GM18507 (cell line): ENCODE measurements at places on chromosomes 2 and 18.

- no peak for DNase-seq
Measured at GRCh38 chr2:144990661-144991060, 470.7 kb upstream of the ZEB2 start.

DNA sequence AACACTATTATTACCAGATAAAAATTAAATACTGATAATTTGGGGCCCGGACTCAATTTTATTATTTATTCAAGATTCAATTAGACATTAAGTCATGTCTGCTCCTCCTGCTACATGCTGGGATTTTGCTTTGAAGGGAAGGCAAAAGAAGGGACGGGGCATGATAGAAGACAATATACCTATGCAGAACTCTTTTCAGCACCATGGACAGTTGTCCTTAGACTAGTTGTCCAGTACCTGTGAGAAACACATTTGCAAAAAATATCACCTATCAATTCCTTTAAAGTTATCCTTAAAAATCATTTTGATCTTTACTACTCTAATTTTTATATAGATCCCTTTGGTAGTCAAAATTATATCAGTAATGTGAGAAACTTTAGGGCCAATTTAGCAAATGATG lies 100.2 kb upstream of the SULT1C3 start:
- no peak for DNase-seq

- DNase-seq, result no peak
Measured at GRCh38 chr2:100397118-100397860, 20.2 kb downstream of the CHST10 start.

GRCh38 chr2:65016789-65017188 lies 27.6 kb downstream of the SLC1A4 start:
- DNase-seq, result no peak

DNA sequence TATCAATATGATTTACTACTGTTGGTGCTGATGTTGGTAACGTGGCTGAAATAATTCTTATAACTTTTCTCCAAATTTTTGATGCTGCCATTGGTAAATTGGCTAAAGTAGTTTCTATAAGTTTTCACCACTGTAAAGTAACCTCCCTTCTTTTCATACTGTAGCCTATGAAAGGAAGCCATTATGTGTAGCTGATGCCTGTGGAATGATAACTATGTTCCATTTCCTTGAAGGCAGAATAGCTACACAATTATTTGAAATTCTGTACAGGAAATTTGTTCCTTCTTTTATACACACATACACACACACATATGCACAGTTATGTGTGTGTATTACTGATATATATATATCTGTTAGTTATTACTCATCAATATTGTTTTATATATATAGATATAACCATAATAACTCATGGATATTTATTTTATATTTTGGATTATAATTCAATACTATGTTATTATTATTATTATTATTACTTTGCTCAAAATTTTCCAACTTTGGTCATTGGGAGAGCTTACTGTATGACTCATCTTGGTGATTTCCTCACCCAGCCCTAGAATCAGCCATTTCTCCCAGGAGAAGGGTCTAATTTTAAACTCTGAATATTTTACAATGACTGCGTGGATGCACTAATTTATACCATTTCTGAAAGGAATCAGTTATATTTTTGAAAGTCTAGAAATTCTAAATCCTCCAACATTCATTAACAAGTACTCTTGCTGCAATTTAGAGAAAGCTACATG lies 1677.7 kb downstream of the SUCLG1 start:
- no peak for DNase-seq

DNA sequence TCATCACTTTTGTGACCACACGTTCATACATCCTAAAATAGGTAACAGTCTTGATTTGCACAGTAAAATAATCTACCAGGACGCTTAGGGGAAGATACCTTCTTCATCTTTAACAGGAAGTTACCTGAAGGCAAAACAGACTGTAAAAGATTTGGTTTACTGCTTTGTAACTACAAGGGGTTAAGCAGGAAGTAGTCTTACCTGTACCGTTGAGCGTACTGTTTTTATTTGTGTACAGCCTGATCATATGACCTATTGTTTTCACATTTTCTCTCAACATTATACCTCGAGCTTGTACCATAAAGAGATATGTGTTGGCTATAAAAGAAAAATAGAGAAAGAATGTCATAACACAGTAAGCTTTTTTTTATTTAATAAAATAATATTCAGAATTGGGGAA lies 18.3 kb downstream of the B4GALT6 start:
- no peak for DNase-seq
